ENCODE measurements at places on chromosomes 2 and 18.

DNA sequence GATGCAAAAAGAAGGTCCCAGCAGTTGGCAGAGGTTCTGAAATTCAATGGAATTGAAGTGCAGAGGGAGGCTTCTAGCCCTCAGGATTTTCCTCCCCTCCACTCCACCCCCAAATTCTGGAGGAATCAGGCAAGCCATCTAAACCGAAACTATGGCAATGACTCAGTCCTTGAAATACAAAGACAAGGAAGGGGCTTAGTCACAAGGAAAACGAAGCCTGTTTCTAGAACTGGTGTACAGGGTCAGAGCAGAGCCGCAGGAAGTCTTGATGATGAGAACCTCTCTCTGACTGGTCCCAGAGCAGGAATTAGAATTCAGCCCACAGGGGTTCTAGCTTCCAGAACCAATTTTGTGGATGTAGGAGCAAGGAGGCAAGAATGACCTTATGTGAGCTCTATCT is 111.7 kb upstream of the SCN1A start:
- DNase-seq = no peak

DNA sequence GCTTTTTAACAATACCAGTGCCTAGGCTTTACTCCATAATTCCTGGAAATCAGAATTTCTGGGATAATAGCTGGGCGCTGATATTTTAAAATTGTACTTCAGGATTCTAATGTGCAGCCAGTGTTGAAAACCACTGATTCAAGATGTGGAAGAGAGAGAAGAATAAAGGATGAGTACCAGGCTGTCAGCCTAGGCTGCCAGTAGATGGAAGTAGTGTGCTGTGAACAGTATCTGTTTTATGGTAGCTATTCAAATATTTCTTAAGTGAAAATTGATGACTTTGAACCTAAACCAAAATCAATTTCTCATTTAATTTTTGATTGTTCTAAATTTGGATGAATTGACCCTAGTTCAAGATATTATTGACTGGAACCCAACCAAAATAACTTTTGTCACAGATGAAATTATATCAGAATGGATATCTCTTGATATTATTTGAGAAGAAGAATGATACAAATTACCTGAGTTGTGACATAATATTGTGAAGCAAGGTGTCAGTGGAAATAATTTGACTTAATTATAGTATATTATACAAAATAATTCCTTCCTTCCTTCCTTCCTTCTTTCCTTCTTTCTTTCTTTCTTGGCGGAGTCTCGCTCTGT is 88.0 kb downstream of the COMMD1 start:
- DNase-seq = peak; percentile 36

DNA sequence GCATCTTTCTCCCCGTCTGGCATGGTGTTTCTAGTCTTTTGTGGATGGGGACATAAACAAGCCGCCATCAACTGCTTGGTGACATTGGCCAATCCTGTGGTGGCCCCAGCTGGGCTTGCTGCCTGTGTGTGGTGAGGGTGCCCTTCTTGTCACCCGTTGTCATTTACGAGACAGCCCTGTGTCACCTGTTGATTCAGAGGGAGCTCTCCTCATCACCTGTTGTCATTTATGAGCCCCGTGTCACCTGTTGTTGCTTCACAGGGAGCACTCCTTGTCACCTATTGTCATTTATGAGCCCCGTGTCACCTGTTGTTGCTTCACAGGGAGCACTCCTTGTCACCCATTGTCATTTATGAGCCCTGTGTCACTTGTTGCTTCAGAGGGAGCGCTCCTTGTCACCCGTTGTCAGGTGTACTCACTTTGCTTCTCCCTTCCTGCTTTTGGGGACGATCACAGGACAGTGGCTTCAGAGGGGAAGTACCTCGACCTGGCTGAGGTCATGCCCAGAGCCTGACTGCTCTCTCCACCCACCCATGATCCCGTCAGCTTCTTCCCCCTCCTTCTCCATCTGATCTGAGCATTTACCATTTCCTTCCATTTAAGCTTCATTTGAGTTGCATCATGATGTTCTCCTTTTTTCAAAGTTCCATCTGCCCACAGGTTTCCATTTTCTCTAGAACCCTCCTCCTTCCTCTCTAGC is 29.1 kb downstream of the HPCAL1 start:
- no peak for DNase-seq

GRCh38 chr18:61587865-61588264 is 254.6 kb downstream of the CDH20 start:
- no peak for DNase-seq

GRCh38 chr2:85719609-85720240 is 25.6 kb downstream of the GNLY start:
- DNase-seq = no peak

- no peak for DNase-seq
Observed at GRCh38 chr2:118672571-118673158, 174.8 kb downstream of the EN1 start.

DNA sequence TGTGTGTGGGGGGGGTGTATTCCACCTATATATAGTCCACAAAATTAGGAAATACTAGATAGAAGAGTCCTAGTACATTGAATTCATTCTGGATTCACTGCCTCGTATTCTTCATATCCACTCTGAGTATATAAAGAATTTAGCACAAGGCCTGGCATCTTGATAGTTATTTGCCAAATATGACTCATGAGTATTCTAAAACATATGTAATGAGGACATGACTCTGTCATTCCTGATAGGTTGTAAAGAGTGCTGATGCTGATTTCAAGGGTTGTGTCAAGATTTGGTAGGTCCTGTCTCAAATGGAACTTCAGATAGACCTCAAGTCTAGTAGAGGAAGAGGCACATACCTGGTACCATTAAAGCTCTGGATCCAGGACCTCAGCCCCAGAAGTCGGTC is 173.4 kb upstream of the BOD1L2 start:
- DNase-seq = no peak

DNA sequence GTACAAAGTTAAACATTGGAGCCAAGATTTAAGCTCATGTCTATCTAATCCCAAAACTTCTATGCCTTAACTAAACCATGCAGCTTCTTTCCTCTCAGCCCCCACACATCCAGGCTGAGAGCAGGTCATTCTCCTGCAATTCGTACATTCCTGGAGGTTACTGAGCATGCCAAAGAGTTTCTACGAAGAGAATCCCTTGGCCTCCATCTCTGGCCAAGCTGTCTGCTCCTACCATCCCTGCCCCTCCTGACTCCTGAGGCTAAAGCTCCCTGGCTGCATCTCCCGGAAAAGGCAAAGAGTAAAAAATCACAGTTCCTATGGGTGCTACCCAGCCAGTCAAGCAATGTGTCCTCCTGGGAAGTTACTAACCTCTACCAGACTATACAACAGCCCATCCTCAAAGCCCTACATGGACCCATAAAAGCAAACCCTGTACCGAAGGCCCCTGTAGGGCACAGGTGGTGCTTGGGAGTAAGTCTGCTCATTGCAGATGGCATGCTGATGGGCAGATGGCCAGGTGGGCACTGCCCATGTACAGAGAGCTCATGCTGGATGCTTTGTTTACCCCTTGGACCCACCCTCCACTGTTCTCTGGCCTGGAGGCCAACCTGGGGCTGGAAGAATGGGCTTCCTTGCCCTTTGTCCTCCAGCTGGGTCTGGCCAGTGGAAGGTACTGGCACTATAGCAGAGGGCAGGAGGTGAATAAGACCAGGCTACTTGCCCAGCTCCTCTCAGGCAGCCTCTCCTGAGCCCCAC is 99.5 kb downstream of the TTC32 start:
- no peak for DNase-seq

DNA sequence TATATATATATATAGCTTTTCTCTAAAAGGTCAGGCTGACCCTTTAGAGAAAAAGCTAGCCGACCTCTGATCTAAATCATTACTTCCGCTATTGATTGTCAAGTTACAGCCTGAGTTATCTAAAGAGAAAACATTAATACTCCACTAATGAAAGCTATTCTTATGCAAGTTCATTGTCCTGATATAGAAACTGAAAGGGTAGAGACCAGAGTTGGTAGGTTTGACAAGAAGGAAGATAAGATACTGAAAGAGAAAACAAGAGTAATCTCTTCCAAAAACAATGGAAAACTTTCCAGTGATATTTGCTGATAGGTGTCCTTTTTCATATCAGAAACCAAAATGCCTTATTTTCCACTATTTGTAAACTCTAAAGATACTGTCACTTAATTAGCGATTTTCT is 62.8 kb upstream of the SLC39A10 start:
- no peak for DNase-seq

GRCh38 chr2:94984964-94985575 is 40.4 kb upstream of the MAL start:
- DNase-seq = no peak

DNA sequence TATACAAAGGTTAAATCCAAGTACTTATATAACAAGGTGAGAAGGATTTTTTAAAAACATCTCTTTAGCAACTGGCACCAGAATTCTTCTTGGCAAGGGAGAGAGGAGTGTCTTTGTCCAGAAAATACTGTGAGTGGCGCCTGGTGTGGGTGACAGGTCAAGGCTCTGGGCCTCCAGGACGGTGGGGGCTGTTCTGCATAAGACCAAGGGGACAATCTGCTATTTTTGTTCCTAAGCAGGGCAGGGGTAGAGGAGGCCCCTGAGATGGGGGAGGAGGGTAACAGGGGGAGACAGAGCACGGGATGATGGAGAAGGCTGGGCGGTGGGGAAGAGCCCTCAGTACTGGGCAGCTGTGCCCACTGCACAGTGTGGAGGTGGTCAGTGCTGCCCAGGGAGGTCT is 51.6 kb upstream of the TAF1B start:
- no peak for DNase-seq

All from NCI-H526 (cell line).